T-helper 1 cell (primary cell): ENCODE measurements at places on chromosomes 11 and 22.

DNA sequence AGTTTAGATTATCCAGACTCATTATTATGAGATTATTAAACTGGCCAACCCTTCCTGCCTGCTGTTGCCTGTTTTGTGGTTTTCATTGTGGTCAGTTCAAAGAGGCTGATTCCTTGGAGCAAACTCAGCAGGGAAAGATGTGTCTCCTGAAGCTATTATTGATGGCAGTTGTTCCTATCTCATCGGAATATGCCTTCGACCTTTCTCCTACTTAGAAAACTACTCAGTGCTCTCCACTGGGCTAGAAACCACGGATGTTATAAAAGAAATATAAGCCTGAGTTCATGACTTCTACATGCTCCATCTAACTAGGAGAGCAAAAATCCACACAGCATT lies 80.2 kb upstream of the NAV2 start:
- DNase-seq, result no peak

DNA sequence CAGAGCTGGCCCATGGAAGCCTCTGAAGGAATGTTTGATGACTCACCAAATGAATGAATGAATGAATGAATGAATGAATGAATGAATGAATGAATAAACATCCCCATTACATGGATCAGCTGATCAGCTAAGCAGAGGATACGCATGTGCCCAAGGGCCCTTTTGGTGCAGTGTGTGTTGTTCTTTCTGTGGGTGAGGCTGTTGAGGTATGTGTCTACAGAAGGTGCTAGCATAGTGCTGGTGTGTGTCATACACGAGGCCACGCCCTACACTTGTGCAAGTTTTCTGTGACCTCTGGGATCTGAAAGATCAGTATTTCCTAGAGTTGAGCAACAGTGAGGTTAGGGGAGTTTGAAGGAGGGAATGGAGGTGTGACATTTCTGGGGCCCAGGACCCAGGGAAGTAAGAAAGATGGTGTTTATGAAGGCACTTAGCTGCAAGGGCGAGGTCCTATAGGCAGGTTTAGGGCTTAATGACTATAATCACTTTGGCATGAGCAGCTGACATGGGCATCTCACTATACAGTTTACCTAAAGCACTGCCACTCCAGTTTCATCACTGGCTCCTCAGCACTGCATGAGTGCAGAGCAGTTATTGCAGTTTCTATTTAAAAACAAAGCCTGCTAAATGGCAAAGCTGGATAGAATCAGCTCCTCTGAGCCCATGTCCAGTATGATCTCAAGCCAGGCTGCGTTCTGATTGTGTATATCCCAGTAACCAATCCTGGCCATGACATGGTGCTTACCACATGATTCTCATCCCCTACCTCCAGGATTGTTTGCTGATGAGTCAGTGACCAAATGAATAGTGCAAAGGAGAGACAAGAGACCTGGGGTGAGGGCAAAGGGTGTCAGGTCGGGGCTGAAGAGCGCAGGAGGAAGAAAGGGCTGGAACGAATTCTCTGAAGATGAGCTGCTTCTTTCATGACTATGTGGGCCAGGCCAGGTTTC lies 36.4 kb upstream of the E2F8 start:
- no peak for DNase-seq

- no peak for DNase-seq
These were observed 15.9 kb upstream of the FGF3 start for GRCh38 chr11:69834811-69835800.

- DNase-seq, result peak; percentile 37
These were observed 2.2 kb upstream of the SIGIRR start for GRCh38 chr11:416757-417621.

DNA sequence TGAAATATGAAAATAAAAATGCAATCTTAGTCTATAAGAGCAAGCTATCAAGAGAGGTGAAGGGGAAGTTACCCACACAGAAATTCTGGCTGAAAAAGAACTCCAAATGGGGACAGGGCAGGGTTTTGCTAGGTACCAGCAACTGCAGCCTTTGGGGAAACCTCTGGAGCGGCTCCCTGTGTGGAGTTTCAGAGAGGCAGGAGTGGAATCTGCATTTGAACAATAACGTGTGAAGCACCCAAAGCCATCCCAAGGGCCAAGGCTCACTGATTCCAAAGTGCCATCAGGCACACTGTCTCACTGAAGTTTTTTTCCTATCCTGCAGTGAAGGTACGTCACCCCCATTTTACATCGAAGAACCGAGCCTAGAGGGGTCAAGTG lies 87.8 kb downstream of the KCNC1 start:
- DNase-seq, result no peak

GRCh38 chr11:116511684-116512083 lies 261.1 kb downstream of the BUD13 start:
- DNase-seq, result no peak

DNA sequence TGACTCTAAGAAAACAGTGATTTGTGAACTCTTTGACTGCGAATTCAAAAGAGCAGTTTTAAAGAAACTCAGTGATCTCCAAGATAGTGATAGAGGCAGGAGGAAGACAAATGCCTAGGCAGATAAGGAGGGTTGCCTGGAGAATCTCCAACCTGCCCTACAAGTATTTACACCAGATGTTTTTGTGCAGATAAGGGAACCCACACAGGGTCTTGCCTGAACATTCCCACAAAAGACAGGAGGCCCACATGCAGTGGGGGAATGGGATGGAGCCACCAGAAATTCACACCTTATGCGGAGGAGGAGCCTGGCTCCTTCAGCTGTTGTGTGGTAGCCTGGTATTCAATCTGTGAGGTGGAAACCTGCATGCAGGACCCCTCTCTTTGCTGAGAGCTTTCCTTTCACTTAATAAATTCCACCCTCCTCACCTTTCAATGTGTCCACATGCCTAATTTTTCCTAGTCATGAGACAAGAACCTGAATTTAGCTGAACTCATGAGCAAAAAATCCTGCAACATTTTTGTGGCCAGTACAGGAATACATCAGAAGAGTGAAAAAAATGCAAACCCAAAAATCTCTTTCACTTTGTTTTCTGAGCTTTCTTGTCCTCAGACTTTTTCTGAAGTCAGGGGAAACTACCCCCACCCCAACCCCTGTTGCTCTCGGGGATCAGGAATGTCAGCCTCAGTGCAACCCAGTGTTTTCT lies 8.1 kb upstream of the GLYAT start:
- no peak for DNase-seq

DNA sequence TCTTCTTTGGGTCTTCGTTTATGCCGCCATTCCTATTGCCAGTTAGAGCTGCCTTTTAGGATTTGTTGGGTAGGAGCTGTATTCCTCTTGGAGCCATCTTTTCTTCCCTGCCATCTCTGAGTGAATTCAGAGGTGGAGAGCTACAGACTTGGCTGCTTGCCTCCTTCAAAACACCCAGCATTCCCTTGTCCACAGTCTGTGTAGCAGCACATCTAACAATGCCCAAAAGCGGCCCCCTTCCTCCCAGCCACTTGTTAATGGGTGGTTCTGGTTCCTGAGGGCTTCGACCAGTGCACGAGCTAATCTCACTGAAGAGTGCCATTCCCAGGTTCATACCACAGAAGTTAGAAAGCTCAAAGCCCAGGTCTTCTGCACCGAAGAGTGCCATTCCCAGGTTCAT lies 37.7 kb downstream of the MARK2 start:
- no peak for DNase-seq

DNA sequence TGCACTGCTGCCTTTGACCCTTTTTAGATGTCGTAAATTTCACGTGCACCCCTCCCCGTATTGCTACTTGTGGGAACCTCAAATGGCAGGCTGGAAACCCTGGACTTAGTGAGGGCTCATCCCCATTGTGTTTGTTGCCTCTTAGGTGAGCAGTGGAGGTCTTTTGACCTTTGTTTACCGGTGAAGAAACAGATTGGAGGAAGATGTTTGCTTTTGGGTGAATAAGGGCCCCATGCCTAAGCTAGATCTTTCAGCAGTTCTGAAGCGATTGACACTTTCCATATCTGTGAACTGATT lies 782 bp downstream of the SMARCB1 start:
- no peak for DNase-seq

DNA sequence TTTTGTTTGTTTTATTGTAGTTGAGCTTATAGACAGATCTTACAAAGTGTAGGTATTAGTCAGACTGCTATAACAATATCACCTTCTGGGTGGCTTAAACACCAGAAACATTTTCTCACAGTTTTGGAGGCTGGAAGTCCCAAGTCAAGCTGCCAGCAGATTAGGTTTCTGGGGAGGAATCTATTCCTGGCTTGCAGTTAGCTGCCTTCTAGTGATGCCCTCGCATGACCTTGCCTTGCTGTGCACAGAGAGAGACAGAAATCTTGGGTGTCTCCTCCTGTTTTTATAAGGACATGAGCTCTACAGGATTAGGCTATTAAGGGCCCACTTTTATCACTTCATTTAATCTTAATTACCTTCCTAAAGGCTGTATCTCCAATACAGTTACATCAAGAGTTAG lies 1635.2 kb downstream of the FAM181B start:
- DNase-seq, result no peak

DNA sequence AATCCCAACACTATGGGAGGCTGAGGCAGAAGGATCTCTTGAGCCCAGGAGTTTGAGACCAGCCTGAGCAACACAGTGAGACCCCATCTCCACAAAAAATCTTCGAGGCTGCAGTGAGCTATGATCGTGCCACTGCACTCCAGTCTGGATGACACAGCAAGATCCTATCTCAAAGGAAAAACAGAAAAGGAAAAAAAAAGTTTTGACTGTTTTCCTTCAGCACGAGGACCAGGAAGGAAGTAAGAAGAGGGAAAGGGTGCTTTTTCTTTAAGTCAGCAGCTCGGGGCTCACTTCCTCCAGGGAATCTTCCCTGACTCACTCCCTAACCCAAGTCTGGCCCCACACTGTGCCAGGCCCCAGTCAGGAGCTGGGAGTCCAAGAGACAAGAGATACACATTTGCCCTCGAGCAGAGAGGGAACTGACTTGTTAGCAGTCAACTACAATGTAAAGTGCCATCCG lies 14.2 kb downstream of the ARRB1 start:
- no peak for DNase-seq
